Activated T-helper 17 cell treated with anti-CD3 and anti-CD28 coated beads, Interleukin-2, amount 50 U/mL, for 72 hours (primary cell): ENCODE measurements at places on chromosomes 16 and 17.

- ATAC-seq, result no peak
These were observed 10.9 kb upstream of the ALKBH5 start for GRCh38 chr17:18172531-18173278.

DNA sequence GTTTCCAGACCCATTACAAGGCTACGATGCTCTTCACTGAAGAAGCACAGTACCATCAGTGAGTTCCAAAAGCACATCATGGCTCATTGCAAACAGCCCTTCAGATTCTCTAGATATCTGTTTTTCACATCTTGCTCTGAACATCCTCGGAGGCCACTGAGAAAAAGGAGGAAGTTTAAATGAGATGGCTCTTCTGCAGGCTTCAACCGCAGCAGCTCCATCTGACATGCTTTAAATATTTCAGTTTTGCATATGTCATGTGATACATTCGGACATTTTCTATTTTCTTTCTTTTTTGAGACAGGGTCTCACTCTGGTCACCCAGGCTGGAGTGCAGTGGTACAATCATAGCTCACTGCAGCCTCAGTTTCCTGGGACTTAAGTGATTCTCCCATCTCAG is 396.8 kb downstream of the NPIPA8 start:
- peak; percentile 38 for ATAC-seq

GRCh38 chr16:84874553-84874952 is 54.8 kb downstream of the CRISPLD2 start:
- ATAC-seq, result no peak

DNA sequence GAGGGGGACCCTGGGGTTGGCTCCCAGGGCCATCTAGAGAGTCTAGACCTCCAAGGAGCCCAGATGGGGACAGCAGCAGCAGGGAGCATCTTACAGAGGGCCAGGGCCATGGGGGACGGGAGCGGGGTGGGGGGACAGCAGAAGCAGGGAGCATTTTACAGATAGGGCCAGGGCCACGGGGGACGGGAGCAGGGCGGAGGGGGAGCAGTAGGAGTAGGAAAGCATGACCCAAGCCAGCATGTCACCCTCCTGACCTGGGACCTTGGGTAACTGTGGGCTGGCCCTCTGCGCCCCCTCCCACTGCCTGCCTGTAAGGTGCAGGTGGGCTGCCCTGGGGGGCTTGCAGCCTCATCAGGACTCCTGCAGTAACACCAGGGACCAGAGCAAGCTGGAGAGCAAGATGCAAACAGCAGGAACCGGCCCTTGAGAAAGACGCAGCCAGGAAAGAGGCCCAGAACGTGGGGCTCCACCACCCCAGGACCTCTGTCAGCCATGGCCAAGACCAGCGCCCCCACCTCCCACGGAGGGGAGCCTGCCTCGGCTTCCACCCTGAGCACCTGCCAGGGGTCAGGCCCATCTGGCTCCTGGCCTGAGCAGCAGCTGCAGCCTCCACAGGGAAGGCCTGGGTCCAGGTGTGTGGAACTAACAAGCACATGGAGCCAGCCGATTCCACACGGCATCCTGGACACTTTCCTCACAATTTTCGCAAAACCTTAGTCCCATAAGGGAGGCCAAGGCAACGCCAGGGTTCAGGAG is 2.4 kb downstream of the ZNF598 start:
- ATAC-seq, result no peak

DNA sequence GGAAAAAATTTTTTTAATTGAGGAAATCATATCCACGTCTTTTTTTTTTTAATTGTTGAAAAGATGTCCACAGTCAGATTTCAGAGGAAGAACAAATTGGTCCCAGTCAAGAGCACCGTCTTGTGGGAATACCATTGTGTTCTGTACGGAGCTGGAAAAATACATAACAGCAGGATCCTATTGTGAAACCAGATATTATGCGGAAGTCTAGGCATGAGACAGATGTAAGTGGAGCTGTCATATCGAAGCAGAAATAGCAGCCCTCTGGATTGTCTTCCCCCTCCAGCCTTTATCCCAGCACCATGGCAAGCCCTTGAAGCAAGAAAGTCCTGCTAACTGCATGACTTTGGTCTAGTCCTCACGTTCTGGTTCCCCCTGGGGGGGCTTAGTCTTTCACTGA is 391.6 kb upstream of the ASIC2 start:
- ATAC-seq, result no peak

GRCh38 chr16:24844101-24845030 is 1.4 kb upstream of the SLC5A11 start:
- peak; percentile 52 for ATAC-seq

GRCh38 chr17:16243801-16244567 is 27.0 kb downstream of the PIGL start:
- ATAC-seq, result peak; percentile 84

GRCh38 chr16:1543085-1543896 is 9.8 kb downstream of the TMEM204 start:
- peak; percentile 93 for ATAC-seq

DNA sequence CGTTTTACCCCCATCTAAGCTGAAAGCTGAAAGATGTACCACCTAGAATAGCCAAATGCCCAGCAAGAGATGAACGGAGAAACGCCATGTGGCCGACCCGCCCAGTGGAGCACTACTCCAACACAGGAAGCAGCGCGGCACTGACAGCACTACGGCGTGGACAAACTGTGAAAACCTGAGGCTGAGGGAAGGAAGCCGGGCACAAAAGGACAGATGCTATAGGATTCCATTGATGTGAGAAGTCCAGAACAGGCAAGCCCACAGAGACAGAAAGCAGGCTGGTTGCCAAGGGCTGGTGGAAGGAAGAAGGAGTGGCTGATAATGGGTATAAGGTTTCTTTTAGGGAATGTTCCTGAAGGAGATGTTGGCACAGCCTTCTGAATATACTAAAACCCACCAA is 29.4 kb upstream of the SLC38A8 start:
- ATAC-seq, result no peak

DNA sequence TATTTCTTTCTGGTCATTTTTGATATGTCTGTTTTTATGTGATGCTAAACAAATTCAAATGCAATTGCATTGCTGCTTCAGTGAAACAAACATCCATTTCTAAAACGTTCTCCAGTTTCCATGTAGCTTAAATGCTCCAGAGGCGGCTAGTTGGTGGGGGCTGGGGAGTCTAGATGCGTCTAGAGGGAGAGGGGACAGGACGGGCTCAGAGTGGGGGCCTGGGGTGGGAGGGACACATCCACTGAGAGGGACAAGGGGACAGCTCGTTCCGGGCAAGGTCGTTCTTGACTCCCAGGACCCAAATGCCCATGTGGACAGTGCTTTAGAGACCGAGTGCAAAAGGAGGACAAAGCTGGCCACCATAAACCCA is 102.3 kb downstream of the FOXL1 start:
- no peak for ATAC-seq

GRCh38 chr17:65029605-65030336 is 26.8 kb downstream of the GNA13 start:
- no peak for ATAC-seq

DNA sequence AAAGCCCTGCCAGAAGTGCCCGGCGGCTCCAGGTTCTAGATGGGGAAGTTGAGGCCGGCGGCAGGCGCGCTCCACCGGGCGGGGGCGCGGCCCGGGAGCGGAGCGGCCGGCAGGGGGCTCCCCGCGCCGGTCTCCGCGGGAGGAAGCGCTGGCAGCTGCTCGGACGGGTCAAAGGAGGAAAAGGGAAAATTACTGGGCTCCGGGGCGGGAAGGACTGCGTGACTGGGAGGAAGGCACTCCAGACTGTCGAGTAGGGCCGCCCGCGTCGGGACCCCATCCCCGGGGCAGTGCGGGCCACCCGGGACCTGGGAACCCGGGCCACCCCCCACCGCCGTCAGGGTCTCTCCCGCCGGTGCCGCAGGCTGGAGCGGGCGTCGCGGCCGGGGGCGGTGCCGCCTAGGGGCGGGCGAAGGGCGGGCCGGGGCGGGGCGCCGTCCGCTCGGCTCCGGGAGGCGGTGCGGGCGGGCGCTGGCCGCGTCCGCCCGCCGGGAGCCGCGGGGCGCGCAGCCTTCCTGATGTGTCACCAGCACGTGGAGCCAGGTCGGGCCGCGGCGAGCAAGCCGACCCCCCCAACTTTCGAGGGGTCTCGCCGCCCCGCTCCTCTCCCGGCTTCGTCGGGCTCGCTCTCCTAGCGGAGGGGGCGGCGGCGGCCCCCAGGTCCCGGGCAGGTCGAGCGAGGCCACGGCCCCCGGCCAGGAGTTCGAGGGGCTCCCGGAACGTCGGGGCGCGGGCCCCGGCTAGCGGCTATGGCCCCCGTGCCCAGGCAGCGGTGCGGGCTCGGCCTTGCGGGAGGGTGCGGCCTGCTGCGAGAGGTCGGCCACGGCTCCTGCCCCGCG is 167.5 kb downstream of the RAB11FIP4 start:
- ATAC-seq, result peak; percentile 94

DNA sequence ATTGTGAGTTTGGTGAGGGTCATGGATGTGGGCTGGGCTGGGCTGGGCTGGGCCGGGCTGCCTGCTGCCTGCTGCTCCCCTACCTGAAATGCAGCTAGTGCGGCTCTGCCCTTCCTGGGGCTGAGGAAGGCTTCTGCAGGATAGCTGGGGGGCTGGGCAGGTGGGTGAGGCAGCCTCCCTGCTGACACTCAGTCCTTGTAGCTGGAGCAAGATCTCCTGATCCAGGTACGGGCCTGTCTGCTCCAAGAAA is 4.7 kb downstream of the RPL13 start:
- ATAC-seq, result no peak

- no peak for ATAC-seq
These were observed 884 bp upstream of the JPT1 start for GRCh38 chr17:75155191-75155601.

DNA sequence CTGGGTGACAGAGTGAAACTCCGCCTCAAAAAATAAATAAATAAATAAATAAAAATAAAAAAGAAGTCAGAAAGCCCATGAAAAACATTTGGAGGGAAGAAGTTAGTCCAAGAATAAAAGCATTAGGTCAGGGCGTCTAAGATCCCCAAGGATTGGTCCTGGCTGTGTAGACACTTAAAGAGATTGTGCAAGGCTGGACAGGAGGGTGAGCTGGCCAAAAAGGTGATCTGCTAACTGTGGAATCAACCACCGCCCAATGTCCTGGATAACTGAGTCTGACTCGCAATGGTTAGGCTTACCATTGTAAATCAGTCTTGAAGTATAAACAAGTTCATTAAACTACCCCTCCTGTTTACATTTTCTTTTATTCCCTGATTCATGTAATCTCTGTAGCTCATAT is 8.8 kb upstream of the ABCA8 start:
- no peak for ATAC-seq

DNA sequence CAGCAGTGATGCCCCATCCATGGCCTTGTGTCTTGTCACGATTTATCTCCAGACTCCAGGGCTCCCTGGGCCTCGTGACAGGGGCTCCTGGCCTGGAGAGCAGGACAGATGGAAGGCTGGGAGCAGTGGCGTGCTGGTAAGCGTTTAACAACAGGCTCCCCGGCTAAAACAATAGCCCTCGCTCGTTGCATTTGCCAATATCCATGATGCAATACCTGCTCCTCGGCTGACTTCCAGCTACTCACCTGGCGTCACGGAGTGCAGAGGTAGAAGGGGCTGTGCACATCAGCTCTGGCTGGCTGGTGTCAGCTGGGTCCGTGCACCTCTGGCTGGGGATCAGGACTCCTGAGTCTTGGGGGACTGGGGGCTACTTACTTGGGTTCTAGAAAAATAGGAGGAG is 1.5 kb upstream of the BICDL2 start:
- no peak for ATAC-seq

- ATAC-seq, result no peak
These were observed 4.0 kb downstream of the BAIAP3 start for GRCh38 chr16:1337486-1337885.

DNA sequence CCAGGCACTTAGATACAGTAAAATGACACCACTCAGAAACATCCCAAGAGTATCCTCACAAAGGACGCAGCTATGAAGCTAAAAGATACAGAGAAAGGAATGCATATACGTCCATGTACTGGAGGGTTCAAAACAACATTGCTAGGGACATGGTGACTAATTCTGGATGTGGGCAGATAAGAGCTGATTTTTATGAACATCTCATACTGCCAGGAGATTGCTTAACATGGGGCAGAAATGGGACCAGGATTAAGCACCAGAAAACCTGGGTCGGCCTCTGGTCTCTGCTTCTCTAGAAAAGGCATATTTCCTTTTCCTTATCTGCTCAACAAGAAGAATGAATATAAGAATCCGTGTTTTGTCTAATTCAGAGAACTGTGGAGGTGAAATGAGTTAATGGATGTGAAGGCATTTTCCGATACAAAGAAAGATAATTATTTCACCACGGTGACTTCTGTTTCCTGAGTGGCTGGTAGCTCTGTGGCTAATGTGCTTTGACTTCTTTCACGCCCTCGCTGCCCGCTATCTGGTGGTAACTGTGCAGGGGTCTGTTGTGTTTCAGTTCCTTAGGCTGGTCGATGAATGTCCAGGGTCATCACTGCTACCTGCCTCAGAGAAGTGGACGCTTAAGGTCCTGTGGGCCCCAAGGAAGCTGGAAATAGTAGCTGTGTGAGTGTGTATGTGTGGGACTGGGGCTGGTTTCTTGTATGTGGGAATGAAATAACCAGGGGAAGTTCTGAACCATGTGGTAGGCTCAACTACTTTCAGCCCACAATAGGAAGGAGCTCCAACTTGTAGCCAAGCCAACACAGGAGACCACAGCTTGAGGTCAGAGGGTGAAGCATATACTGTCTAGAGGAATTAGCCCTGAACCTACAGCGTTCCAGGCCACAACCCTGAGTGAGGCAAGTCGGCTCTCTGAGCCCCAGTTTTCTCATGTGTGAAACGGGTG is 15.8 kb upstream of the CCL5 start:
- ATAC-seq, result peak; percentile 81

- ATAC-seq, result no peak
These were observed 6.1 kb upstream of the EIF4A3 start for GRCh38 chr17:80153004-80153403.

DNA sequence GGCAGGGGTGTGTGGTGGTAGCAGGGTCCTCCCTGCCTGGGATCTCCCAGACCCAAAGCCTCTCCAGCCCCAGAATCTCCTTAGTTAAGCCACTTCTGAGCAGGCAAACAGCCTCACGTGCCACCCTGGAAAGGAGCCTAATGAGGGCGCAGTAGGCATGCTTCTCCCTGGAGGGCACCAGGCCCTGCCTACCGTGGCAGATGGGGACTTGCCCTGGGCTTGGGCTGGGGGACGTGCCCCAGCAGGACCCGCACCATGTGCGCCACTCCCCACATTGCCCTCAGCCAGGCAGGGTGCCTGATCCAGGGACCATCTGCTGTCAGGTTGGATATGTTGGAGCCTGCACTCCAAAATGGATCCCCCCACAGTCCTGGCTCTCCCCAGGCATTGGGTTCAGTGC is 14.2 kb downstream of the FAM83G start:
- ATAC-seq, result no peak

GRCh38 chr16:84034516-84034915 is 8.1 kb downstream of the SLC38A8 start:
- ATAC-seq, result no peak
